ENCODE measurements at places on chromosomes 3 and 15. TPM values are rescaled to one million over a fixed set of nuclear protein-coding genes. Genes with fewer than 3 reads are reported as not detected.

DNA sequence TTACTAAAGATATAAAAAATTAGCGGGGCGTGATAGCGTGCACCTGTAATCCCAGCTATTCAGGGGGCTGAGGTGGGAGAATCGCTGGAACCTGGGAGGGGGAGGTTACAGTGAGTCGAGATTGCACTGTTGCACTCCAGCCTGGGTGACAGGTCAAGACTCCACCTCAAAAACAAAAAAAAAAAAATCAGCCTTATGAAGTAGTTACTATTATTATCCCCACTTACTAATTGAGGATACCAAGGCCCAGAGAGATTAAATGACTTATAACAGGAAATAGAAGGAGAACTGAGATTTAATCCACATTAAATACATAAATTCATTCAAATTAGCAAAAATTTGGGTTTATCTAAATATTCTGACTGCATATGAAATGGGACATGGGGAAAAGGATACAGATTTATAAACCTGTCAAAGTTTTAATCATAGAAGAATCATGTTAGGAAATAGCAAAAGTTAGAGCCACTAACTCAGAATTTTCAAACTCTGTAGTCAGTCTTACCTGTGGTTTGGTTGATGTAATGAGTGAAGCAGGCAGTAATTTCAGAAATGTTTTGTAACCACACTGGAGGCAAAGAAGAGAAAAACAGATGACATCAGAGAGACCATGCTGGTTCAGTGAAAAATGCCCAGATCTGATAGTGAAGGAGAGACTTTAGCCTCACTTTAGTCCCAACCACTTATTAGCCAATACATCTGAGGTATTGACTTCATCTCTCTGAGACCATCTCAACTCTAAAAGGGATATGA lies 25.0 kb upstream of the ACAP2 start:
- no peak for DNase-seq

- DNase-seq = no peak
Measured at GRCh38 chr3:114799816-114800215, 347.3 kb downstream of the ZBTB20 start.

- DNase-seq = no peak
Measured at GRCh38 chr3:1960506-1960905, 138.2 kb upstream of the CNTN4 start.

DNA sequence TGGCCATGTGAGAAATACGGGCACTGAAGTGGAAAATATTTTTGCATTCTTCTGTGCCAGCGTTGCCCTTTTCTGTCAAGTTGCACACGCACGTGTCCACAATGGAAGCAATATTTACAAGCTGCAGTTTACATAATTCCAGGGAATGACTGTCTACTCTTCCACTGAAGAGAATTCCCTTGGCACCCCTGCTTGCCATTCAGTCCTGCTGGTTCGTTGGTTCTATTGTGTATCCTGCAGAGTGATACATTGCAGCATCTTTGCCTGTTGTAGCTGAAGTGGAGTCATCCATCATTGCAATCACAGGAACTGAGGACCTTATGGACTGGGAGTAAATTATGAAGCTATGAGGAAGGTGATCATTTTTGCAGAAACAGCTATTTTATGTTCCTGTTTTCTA lies 759.4 kb downstream of the ROBO2 start:
- DNase-seq = no peak

The FRMD4B gene
- total RNA-seq = 23.1 TPM

The HYPK gene
- 21.7 TPM for total RNA-seq

Data from T-cell (primary cell).